ENCODE measurements at places on chromosomes 16 and 17. TPM values are rescaled to one million over a fixed set of nuclear protein-coding genes. Genes with fewer than 3 reads are reported as not detected.

GPRC5C gene
- polyA plus RNA-seq: 40.8 TPM

ABCA10 gene
- 1.8 TPM for polyA plus RNA-seq

CHRNE gene
- not detected for polyA plus RNA-seq

AXIN2 gene
- 11.8 TPM for polyA plus RNA-seq

BAIAP3 gene
- 5.5 TPM for polyA plus RNA-seq

TSPAN10 gene
- 0.76 TPM for polyA plus RNA-seq

SLC6A2 gene
- not detected for polyA plus RNA-seq

DOC2B gene
- 7.4 TPM for polyA plus RNA-seq

- peak overlapping the region; percentile 81 for H3K27ac ChIP-seq
- peaks cover 37% of the 10 kb centered on the region for H3K4me1 ChIP-seq
- no peak overlapping the region for H3K4me3 ChIP-seq
- no peaks in the 10 kb centered on the region for H3K27me3 ChIP-seq
- H3K36me3 ChIP-seq: no peaks in the 10 kb centered on the region
- DNase-seq: peak; percentile 83
These were observed 5.0 kb downstream of the SEC14L1 start for GRCh38 chr17:77145612-77146245.

GRCh38 chr17:55926276-55926990 is 175.6 kb downstream of the PCTP start:
- no peaks in the 10 kb centered on the region for H3K4me1 ChIP-seq
- no peaks in the 10 kb centered on the region for H3K36me3 ChIP-seq
- DNase-seq: no peak
- no peak overlapping the region for H3K4me3 ChIP-seq

DNA sequence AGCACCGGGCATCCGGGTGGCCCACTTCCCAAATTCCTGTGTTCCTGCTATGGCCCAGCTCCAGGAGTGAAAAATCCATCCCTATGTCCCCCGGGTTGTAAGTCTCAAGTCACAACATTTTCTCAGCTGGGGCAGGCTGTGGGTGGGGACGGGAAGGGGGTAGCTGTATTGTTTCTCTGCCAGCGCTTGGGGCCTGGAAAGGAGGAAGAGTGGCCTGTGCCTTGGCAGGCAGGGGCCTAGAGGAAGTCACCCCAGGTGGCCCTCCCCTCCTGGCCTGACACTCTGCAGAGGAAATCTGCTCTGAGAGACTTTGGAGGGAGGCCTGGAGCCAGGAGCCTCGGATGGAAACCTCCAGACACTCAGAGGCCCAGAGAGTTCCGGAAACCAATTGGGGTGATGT is 10.6 kb upstream of the SCN4A start:
- no peak overlapping the region for H3K27ac ChIP-seq
- H3K4me3 ChIP-seq: no peak overlapping the region
- no peaks in the 10 kb centered on the region for H3K36me3 ChIP-seq
- no peak for DNase-seq
- no peaks in the 10 kb centered on the region for H3K27me3 ChIP-seq

GRCh38 chr16:72856797-72857196 is 191.1 kb downstream of the ZFHX3 start:
- H3K36me3 ChIP-seq: no peaks in the 10 kb centered on the region
- H3K4me1 ChIP-seq: no peaks in the 10 kb centered on the region
- DNase-seq: no peak
- H3K27ac ChIP-seq: no peak overlapping the region
- no peaks in the 10 kb centered on the region for H3K27me3 ChIP-seq
- H3K4me3 ChIP-seq: no peak overlapping the region

DNA sequence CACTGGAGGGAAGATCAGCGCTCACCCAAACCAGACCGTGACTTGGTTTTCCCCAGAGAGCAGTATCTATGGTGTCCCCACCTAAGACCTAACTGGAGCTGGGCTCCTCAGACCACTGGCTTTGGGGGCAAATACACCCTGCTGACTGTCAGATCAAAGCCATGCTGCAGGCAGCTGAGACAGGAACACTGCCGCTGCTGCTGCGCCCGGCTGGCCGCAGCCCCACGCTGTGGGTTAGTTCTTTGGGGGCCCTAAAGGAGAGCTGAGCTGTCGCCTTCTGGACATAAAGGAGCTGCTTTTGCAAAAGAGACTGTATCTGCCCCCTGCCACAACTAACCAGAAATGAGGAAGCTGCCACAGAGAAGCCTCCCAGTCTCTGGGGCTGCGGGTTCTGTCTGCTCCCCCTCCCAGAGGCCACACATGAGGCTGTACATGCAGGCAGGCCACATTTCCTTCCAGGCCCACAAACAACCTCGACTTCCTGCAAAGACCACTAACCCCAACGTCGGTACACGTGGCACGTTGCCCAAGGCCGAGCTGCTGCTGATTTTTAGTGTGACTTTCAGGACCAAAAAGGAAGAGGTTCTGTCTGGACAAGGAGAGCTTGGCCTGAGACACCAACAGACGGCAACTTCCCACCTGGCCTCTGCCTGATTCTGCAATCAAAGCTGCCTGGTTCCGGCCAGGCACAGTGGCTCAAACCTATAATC is 18.2 kb upstream of the ABR start:
- H3K27me3 ChIP-seq: no peaks in the 10 kb centered on the region
- peak overlapping the region; percentile 59 for H3K27ac ChIP-seq
- DNase-seq: peak; percentile 92
- no peaks in the 10 kb centered on the region for H3K36me3 ChIP-seq
- H3K4me3 ChIP-seq: no peak overlapping the region

- peak; percentile 65 for DNase-seq
- H3K27ac ChIP-seq: peak overlapping the region; percentile 94
- H3K4me1 ChIP-seq: peaks cover 76% of the 10 kb centered on the region
- H3K27me3 ChIP-seq: no peaks in the 10 kb centered on the region
These were observed 211.6 kb upstream of the FOXF1 start for GRCh38 chr16:86298758-86299134.

DNA sequence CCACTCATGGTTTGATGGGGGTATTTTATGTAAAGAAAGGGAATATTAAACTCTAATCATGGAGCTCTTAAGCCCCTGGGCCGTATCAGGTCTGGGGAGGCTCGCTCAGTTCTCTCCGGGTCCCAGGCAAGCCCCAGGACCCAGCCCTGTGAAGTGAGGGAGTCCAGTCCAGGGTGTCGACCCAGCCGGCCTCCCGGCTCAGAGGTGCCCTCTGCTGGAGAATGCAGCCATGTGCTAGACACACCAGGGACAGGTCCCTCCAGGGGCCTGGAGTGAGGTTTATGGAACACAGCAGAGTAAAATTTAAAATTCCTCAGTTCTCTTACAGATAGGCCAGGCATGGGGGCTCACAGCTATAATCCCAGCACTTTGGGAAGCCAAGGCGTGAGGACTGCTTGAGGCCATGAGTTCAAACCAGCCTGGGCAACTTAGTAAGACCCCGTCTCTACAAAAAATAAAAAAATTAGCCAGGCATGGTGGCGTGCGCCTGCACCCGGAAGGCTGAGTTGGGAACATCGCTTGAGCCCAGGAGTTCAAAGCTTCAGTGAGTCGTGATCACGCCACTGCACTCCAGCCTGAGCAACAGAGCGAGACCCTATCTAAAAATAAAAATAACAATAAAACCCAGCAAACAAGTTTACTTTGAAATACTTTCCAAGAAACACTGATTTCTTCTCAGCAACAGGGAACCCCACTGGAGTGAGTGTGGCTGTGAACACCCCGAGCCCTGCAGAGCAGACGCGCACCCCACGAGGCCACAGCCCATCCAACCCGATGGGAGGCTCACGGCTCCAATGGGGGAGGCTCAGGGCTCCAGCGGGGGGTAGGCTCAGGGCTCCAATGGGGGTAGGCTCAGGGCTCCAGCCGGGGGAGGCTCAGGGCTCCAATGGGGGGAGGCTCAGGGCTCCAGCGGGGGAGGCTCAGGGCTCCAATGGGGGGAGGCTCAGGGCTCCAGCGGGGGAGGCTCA is 72.2 kb downstream of the ZNF778 start:
- DNase-seq: peak; percentile 84
- no peak overlapping the region for H3K4me3 ChIP-seq
- peaks cover 29% of the 10 kb centered on the region for H3K36me3 ChIP-seq

DNA sequence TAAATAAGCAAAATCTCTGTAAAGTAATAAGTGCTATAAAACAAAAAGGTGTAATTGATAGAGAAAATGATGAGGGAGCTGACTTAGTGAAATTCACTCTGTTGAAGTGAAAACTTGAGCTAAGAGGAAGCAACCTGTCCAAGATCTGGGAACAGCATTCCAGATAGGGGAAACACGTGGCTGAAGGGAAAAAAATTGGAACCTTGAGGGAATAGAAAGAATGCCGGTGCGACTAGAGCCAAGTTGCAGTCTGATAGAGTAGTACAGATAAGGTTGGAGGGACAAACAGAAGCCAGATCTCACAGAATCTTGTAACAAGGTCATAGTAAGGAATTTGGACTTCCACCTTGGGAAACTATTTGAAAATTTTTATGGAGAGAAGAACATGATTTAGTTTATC is 623 bp upstream of the DDX52 start:
- H3K4me1 ChIP-seq: peaks cover 35% of the 10 kb centered on the region
- peak overlapping the region; percentile 90 for H3K27ac ChIP-seq
- H3K36me3 ChIP-seq: peaks cover 6% of the 10 kb centered on the region
- DNase-seq: no peak
- peak overlapping the region; percentile 80 for H3K4me3 ChIP-seq

DNA sequence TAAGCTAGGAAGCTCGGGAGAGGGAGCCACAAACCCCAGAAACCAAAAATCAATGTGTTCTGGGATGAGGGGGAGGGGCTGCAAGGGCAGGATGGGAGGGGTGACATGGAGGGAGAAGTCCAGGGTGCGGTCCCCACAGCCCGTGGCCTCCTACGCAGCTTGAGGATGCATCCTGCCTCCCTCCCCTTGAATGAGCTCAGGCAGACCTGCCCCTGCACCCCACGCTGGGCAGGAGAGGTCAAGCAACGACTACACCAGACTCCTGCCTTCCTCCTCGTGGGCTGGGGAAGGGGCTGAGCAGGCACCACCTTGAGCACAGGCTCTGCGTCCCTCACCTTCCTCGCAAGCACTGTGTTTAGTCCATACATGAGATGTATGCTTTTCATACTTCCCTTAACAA is 3.9 kb downstream of the ANKRD13B start:
- H3K27me3 ChIP-seq: no peaks in the 10 kb centered on the region
- DNase-seq: no peak
- no peaks in the 10 kb centered on the region for H3K36me3 ChIP-seq
- H3K4me3 ChIP-seq: no peak overlapping the region
- H3K4me1 ChIP-seq: peaks cover 22% of the 10 kb centered on the region

- H3K36me3 ChIP-seq: no peaks in the 10 kb centered on the region
- peak within 1 kb of the TSS; percentile 82 for H3K27ac ChIP-seq
- H3K4me1 ChIP-seq: peaks cover 14% of the 10 kb centered on the region
- H3K4me3 ChIP-seq: peak within 1 kb of the TSS; percentile 89
- no peaks in the 10 kb centered on the region for H3K27me3 ChIP-seq
These were observed at the start of gene LITAF for GRCh38 chr16:11586856-11587642. Gene LITAF, minus strand, starts transcription at chr16:11586919. Its CDS starts 30,189 bp downstream, at chr16:11556730.

DNA sequence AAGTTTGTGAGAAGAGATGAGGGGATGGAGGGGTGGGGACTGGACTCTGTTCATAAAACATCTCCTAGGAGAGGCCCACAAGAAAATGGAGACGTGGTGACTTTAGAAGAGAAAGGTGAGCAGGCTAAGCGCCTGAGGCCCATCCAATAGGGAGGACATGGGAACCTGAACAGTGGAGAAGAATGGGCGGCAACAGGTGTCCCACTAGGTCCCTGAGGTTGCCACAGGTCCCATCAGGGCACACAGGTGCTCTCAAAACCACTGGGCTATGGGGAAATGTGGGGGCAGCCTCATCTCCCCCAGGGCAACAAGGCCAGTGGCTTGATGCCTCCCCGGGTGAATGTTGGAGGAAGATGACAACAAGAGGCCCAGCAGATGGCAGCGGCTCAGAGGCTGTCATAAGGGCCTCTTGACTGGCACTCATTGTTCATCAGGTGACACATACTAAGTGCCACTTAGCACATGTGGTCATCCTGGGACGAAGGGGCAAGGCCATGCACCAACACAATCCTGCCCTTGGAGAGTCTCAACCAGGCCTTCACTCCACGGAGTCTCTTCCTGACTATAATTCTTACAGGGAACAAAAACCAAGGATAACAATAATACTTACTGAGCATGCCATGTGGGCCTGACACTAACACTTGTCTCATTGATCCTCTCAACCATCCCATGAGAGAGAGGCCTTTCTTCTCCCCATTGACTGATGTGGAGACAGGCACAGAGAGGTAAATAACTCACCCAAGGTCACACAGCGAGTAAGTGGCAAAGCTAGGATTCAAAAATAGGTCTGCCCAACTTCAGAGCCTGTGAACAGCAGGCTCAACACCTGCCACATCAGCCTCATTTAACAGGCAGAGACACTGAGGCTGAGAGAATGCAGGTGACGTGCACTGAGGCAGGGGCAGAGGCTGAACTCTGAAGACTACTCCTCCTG is 38.0 kb downstream of the CUEDC1 start:
- no peaks in the 10 kb centered on the region for H3K27me3 ChIP-seq
- DNase-seq: no peak
- peak overlapping the region; percentile 97 for H3K27ac ChIP-seq
- H3K4me3 ChIP-seq: no peak overlapping the region

DNA sequence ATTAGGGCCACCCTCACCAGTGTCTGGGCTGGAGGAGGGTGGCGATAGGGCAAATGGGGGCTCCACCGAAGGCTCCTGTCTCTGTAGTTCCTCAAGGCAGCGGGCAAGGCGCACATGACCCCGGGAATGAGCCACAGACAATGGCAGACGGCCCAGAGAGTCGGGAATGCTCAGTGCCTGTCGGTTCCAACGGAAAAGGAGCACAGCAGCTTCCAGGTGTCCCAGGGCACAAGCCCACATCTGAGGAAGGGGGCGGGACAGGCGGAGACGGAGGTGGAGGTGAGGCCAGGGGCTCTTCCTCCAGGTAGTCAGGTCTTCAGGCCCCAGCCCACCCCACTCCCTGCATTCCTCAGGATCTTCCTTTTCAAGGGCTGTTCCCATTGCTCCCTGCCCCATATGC is 5.1 kb upstream of the SPAG7 start:
- DNase-seq: peak; percentile 61
- peaks cover 62% of the 10 kb centered on the region for H3K36me3 ChIP-seq
- H3K4me1 ChIP-seq: peaks cover 35% of the 10 kb centered on the region
- H3K27ac ChIP-seq: peak overlapping the region; percentile 97

DNA sequence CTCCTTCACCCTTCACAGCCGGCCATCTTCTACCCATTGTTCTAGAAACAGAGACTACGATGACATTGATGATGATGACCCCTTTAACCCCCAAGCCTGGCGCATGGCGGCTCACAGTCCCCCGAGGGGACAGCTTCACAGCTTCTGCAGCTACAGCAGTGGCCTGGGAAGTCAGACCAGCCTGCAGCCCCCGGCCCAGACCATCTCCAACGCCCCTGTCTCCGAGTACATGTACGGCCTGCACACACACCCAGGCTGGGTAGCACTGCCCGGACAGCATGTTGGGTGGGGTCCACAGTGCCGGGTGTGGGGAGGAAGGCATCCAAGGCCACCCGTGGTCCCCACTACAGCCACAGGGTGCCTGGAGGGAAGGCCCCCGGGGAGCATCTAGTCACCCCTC is 21.0 kb upstream of the DNAI2 start:
- H3K4me1 ChIP-seq: no peaks in the 10 kb centered on the region
- H3K36me3 ChIP-seq: no peaks in the 10 kb centered on the region
- H3K4me3 ChIP-seq: no peak overlapping the region
- no peak for DNase-seq
- no peak overlapping the region for H3K27ac ChIP-seq
- no peaks in the 10 kb centered on the region for H3K27me3 ChIP-seq
